ENCODE measurements at places on chromosomes 11 and 22. TPM values are rescaled to one million over a fixed set of nuclear protein-coding genes. Genes with fewer than 3 reads are reported as not detected.

The OR51I1 gene
- not detected for total RNA-seq

The SCGB1A1 gene
- total RNA-seq, result 1.5 TPM

The TH gene
- 0.14 TPM for total RNA-seq

The MICAL2 gene
- 26.8 TPM for total RNA-seq

The CARD16 gene
- total RNA-seq, result 33.9 TPM

DNA sequence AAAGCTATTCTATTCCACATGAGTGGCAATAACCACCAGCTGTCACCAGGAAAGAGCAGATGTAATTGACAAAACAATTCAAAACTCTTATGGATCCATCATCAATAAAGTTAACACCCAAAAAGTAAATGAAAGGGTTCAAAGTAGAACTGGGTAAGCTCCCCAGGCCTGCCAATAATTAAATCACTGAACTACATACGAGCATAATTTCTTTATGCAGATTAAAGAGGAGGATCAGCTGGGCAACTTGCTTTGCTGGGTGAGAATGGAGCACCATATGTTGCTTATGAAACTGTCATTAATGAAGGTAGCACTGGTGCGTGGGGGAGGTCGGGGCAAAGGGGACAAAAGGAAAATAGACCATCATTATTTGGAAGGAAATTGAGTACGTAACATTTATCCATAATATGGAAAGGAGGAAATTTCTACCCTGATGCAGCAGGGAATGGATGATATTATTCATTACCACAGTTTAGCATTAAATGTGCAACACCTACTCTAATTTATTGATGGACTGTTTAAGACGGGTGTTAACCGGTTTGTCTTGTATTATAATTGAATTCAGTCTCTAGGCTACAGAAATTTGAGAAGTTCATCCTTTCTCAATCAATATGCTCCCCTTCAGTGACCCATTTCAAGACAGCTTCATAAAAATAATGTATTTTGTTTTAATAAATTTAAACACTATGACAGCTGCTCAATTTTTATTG lies 315.9 kb downstream of the CADM1 start:
- no peak for DNase-seq

DNA sequence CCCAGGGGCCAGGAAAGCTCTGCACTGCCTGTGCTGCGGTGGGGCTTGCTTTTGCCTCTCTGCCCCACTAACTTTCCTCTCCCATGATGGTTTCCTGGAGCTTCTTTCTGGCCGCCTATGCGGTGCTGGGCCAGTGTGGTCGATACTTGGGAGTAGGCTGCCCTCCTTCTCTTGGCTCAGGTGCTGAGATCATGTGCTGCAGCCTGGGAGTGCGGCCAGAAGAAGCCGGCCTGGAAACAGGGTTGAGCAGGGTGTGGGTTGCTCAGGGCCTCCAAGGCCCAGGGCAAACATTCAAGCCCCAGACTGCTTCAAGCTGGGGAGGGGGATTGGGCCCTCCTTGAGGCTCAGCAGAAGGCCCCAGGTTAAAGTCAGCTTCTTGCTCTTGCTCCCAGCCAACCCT lies 125.0 kb downstream of the NTM start:
- DNase-seq, result no peak

DNA sequence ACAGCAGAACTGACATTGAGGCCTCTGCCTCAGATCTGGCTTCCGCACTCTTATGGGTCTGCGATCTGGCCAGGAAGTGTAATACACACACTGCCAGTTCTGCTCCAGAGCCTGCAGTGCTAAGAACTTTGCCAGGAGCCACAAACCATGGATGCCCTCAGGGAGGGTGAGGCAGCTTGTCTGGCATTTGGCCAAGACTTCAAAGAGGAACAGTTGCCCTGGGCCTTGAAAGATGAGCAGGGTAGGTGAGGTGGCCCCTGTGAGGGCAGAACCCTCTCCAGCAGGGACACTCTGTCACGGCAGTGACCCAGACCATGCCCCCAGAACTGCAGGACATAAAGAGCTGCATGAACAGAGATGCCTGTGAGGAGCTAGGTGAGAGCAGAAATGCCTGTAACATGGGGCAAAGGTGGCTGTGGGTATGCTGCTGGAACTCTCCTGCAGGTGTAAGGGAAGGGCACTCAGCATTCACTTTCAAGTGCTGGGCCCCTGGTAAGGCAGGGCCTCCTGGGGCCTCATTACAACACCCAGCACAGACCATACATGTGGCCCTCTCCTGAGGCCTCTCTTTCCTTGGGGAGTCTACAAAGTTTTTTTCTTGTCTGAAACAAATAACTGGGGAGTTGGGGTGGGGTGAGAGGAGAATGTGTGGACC lies 47.3 kb downstream of the NEU3 start:
- DNase-seq, result no peak

DNA sequence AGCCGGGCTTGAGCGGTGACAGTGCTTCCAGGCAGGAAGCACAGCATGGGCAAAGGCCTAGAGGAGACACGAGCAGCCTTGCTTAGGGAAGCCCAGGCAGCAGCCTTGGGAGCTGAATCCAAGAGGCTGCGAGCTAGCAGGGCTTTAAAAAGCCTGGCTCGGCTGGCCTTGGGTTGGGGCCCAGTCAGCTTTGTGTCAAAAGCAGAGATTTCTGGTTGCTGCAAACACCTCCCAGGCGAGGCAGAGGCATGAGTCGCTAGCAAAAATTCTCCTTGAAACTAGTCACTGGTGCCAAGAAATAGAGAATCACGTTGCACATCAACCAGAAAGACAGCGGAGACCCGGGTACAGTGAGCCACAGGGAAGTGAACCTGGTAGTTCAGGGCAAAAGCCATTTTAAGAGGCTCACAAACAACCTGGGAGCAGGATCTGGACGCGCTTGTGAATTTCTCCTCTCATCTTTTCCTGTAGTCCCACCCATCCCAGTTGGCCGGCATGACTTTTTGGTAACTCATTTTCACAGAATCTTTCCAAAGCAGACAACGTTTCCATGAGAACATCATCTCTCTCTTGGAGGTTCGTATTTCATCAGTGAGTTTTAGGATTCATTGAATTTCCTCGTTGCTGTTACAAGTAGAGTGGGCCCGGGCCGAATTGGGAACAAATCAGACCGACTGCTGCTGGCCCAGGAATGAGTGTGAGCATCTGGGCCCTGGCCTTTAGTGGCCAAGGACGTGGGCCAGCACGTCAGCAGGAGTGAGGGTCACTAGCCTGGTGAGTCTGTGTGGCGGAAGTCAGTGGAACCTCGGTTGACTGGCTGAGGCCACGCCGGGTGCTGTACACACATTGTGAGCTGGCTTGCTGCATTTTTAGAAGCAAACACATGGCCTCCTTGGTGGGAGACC lies 16.4 kb upstream of the FGF4 start:
- DNase-seq, result no peak

DNA sequence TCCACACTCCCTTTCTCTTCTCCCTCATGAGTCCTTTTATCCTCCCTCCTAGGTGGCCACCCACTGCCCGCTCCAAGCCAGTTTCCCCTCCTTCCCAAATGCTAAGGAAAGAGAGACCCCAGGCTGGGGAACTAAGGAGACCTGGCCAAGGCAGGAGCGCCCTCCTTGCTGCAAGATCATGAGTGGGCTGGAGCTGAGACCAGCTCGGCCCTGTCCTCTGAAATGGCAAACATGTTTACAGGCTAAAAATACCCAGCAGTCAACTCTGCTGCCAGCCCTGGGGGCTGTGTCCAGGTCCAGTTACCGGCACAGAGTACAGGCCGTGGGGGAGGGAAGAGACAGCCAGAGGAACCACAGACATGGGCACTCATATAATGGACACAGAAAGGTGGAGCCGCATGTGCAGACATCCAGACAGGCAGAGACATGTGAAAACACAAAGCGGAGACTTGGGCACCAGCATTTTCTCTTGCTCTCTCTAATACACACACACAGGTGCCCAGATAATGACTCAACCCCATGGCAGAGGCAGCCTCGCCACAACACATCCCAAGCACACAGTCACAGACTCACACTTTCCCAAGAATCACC lies 1.2 kb upstream of the AHNAK start:
- no peak for DNase-seq

GRCh38 chr11:63609536-63609935 lies 4.7 kb downstream of the PLAAT3 start:
- DNase-seq, result no peak

- no peak for DNase-seq
These were observed 9.0 kb upstream of the CHRM1 start for GRCh38 chr11:62930157-62930556.

DNA sequence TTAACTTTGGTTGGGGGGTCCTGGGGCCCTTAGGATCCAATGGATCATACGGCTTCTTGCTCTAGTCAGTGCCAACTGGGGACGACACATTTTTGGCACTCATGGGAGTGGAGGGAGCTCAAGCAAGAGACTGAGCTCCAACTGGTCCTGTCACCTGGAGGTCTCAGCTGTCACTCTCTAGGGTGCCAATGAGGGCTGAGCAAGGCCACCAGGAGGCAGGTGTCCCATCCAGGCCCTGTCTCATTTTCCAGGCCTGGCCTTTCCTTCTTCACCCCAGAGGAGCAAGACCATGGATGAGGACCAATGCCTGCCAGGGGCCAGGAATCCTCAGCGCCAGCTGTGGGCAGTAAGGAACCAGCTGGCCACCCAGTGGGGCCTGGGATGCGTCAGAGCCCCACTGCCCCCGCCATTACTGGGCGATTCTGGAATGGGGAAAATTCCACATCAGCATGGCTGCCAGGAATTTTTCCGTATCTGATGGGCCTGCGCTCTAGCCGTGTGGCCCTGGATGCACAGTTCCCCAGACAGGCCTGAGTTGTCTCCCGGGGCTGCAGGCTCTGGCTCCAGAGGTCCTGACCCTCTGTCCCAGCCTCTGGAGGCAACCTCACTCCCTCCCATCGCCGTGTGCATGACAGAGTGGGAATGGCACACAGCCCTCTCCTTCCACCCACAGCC lies 669 bp upstream of the GAL3ST1 start:
- DNase-seq, result no peak

- no peak for DNase-seq
These were observed 906.3 kb downstream of the DLG2 start for GRCh38 chr11:84720706-84721402.

Measured in thymus (tissue), 14 donors.